ENCODE measurements at places on chromosomes 2 and 18.
A peak's percentile ranks its signal among the peaks of the same experiment; 100 is the strongest.

DNA sequence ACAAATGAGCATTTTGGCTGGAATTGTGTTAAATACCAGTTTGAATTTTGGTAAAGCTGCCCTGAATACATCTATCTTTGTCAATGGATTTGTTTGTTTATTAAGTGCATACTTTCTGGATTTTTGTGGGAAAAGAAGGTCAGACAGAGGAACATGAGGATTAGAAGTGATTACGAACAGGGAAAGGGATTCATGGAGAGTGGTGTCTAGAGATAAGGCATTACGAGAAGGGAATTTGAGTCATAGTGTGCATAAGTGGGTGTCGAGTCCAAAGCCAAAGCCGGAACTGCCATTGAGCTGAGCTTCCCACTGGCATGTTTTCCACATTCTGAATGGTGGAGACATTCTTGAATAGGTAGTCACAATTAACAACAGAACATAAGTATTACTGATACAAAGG, 68.9 kb upstream of the EFEMP1 start:
- DNase-seq, result no peak

DNA sequence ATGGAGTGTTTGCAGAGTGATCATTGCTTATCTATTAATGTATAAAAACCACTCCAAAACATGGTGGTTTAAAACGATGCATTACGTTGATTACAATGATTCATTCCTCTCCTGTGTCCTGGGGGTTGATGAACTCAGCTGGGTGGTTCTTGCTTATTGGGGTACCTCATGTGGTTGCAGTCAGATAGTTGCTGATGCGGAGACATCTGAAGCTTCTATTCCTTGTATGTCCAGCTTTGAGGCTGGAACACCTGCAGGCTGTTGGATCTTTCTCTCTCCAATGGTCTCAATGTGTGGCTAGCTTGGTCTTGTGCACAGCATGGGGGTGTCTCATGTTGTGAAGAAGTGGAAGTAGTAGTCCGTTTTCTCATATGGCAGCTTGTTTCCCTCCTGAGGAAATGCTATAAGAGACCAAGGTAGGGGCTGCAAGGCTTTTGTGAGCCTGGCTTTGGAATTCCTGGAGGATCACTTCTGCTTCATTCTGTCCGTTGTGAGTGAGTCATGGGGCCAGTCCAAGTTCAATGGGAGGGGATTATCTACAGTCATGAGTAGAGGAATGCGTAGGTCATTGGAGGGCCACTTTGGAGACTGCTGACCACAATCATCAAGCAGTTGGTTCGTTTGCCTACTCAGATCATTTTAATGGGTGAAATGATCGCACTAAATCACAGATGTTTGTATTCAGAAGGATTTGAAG, 601.0 kb downstream of the SLC4A3 start:
- no peak for DNase-seq

- no peak for DNase-seq
Measured at GRCh38 chr2:78940998-78941397, 84.5 kb upstream of the REG3G start.

- peak; percentile 75 for DNase-seq
Measured at GRCh38 chr18:57437766-57438671, 2.8 kb downstream of the ONECUT2 start.

- no peak for DNase-seq
Measured at GRCh38 chr2:231640641-231641111, 48.0 kb downstream of the TEX44 start.

- DNase-seq, result no peak
Measured at GRCh38 chr18:62566199-62566598, 43.4 kb downstream of the ZCCHC2 start.

DNA sequence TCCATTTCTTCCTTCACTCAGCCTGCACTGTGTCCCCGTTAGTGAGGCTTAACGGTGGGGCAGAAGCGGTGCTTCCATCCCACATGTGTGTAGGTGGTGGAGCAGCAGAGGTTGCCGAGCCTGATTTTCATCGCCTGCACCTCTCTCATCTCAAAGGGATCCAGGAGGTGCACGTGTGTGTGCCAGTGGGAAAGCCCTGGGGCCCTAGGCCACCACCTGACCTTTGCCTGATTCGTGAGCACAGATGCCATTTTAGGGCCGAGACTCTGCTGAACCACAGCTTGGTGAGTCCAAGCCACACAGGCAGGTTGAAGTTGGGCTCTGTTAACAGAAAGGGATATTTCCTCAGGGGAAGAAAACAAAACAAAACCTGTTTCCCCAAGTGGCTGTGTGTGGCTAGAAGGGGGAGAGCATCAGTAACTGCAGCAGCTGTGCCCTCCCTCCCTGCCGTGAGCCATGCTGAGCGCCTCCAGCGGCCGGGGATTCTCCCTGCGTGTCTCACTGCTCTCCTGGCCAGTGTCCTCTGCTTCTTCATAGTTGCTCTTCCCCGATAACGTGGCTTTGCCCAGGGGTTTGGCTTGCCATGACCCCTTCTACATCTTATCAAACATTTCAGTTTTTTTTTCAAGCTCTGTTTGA, 81.5 kb downstream of the MAPRE2 start:
- peak; percentile 26 for DNase-seq

GRCh38 chr2:174925046-174925784, 80.0 kb downstream of the CHN1 start:
- no peak for DNase-seq

DNA sequence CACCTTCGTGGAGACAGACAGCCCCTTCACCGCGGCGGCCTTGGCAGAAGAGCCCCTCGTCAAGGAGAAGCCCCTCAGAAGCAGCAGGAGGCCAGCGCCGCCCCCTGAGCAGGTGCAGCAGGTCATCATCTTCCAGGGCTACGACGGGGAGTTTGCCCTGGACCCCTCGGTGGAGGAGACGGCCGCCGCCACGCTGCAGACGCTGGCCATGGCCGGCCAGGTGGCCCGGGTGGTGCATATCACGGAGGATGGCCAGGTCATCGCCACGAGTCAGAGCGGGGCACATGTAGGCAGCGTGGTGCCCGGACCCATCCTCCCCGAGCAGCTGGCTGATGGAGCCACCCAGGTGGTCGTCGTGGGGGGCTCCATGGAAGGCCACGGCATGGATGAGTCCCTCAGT, 145.7 kb downstream of the PTGR3 start:
- no peak for DNase-seq

- DNase-seq, result no peak
Measured at GRCh38 chr2:161165266-161165665, 5.0 kb downstream of the TANK start.

DNA sequence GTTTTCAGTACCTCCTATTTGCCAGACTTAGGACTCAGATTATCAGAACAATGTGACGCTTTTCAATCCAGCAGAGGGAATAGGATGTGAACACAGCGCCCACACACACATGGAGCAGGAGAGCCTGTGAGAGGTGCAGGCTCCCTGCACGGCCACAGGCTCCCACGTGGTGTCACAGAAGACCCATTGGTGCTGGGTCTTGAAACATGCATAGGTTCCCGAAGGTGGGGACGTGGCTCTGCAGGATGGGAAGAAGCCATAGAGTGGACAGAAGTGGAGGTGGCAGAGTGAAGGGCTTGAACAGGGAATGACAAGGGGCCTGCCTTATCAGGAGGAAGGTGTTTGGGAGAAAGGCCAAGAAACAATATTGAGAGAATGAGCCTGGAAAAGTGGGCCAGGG, 78.5 kb upstream of the BCL2L11 start:
- no peak for DNase-seq

GRCh38 chr2:64318476-64318748, 135.6 kb upstream of the LGALSL start:
- DNase-seq, result no peak

DNA sequence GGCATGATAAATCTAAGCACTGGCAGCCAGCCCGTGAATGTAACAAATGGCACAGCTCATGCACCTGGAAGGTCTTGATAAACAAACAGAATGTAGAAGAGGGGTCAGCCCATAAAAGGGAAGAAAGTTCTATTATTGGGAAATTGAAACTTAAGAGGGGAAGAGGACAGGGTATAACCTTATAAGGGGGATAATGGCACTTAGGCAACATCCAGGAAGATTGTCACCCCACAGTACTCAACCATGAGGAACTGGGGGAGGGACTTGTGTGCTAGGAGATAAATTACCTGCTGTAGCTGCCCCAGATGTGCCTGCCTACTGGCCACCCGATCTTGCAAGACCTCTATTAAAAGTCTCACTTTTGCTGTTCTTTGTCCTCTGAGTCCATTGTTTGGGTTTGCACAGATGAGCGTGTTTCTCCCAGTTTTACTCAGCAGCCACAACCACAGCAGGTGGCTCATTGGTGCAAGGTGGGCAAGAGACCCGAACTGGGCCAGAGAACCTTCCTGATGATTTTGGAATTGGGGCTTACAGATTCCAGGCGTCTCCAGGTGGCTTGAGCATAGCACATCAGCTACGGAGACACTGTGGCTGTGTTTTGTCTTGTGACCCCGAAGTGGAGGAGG, 79.0 kb upstream of the TAF1B start:
- no peak for DNase-seq

GRCh38 chr2:23837871-23838270, 89.1 kb downstream of the ATAD2B start:
- no peak for DNase-seq

GRCh38 chr2:168934826-168935225, 33.7 kb downstream of the G6PC2 start:
- DNase-seq, result no peak

- DNase-seq, result no peak
Measured at GRCh38 chr2:126720638-126721037, 64.7 kb downstream of the GYPC start.

GRCh38 chr2:30421604-30422443, 25.2 kb upstream of the LCLAT1 start:
- DNase-seq, result peak; percentile 27

DNA sequence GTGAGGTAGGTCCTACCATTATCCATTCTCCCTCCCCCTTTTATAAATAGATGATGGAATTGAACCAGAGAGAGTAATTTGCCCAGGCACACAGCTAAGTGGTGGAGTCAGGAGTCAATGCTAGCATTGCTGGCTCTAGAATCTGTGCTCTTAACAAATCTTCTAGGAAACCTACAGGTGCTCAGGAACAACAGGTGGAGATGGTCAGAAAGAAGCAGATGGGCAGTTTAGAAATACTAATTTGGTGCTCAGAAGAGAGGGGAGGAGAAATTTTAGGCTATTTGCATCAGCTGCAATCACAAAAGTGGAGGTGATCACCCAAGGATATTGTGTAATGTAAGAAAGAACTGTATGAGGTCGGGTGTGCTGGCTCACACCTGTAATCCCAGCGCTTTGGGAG, 219.4 kb upstream of the SMAD7 start:
- no peak for DNase-seq

GRCh38 chr2:195269220-195269619, 387.8 kb upstream of the SLC39A10 start:
- DNase-seq, result no peak

DNA sequence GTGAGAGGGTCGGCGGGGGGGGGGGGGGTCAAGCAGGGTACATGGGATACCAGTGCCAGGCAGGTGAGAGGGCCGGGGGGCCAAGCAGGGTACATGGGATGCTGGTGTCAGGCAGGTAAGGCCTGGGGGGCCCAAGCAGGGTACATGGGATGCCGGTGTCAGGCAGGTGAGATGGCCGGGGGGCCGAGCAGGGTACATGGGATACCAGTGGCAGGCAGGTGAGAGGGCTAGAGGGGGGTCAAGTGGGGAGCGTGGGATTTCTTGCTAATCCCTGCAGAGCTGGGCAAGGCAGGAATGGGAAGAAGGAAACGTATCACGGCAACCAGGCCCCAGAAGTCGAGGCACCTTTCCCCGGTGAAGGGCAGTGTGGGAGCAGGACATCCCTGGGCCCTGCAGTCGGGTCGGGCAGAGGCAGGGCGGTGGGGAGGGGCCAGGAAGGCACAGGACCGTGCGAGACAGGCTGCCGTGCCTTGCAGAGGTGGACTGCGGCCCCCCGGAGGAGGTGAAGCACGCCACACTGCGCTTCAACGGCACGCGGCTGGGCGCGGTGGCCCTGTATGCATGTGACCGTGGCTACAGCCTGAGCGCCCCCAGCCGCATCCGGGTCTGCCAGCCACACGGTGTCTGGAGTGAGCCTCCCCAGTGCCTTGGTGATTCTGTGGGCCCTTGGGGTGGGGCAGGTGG, 49.3 kb downstream of the MTERF4 start:
- no peak for DNase-seq

DNA sequence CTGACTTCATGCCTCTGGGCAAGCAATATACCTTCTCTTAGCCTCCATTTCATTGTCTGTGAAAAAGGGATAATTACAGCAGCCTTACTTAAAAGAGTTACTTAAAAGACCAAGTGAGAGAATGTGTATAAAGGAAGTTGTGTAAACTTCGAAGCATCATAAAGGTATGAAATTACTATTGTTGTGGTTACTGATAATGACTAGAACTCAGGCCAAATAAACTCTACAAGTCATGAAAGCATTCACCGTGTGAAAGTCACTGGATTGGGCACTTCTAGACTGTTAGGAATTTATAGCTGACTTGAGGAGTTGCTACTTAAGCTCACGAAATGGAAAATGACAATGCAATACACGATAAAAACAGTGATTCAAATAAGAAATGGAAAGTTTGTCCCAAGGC, 67.4 kb upstream of the HAAO start:
- no peak for DNase-seq

- no peak for DNase-seq
Measured at GRCh38 chr18:30385684-30386083, 656.9 kb downstream of the DSC3 start.

- DNase-seq, result no peak
Measured at GRCh38 chr18:58095655-58096054, 51.6 kb downstream of the NEDD4L start.

GRCh38 chr18:34875150-34875549, 165.1 kb downstream of the DTNA start:
- no peak for DNase-seq

GRCh38 chr2:187502467-187502866, 51.8 kb downstream of the TFPI start:
- DNase-seq, result no peak

DNA sequence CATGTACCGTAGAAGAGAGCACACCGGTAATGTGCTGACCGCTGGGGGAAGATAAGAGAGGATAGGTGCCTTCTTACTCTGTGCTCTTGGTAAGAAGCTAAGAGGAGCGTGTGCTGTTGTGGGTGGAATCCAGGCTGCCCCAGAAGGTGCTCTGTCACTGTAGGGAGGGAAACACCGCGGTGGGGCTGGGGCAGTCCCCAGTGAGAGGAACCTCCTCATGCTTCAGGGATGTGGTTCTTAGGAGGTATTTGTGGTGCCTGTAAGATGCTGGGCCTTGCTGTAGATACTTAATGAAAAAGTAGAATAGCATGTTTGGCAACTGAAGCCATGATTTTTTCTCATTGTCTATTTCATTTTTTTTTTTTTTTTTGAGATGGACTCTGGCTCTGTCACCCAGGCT, 1.1 kb downstream of the COLEC11 start:
- DNase-seq, result no peak

DNA sequence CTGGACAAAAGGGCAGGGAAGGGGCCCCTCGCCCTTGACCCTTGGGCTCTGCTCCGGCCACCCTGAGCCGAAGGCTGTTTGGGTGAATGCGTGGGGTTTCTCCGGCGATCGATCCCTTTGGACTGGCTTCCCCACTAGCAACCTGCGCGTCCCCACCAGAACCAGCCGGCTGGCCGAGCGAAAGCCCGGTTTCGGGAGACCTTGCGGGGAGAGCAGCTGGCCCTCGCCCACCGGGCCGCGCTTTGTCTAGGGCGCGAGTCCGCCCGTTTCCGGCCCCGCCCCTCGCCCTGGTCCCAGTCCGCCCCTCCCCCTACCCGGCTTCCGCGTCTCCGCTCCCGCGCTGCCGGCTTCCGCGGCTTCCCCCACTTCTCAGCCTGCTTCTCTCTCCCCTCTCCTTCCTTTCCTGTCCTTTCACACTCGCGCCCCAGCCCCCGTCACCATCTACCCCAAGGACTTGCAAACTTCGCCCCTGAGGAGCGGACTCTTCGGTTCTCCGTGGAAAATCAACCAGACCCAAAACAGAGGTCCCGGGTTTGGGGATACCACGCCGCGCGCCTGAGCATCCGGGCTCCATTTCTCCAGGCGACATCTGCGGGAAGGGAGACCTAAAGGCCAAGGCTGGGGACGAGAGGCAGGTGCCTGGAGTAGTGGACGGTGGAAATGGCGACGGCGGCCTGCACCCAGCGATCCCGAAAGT, 48.0 kb upstream of the ATP6V1B1 start:
- DNase-seq, result peak; percentile 72
